ENCODE measurements at places on chromosomes 16 and 17.

DNA sequence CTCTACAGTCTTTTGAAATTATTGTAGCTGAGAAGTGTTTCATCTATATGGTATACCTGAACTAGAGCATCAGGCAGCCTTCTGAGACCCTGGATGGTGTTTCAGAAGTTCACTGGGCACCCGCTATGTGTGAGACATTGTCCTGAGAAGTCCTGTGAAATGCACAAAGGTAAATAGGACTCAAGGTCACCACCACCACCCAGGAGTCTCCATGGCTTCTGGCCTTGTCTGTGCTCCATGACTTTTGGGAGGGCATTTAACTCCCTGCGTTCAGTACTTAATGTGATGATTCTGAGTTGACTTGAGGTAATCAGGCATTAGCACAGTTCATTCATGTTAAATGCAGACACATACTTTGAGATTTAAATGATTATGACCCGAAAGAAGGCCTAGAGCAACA, 1.1 kb downstream of the MLYCD start:
- no peak for DNase-seq

GRCh38 chr17:72538901-72539352, 418.1 kb downstream of the SOX9 start:
- no peak for DNase-seq

DNA sequence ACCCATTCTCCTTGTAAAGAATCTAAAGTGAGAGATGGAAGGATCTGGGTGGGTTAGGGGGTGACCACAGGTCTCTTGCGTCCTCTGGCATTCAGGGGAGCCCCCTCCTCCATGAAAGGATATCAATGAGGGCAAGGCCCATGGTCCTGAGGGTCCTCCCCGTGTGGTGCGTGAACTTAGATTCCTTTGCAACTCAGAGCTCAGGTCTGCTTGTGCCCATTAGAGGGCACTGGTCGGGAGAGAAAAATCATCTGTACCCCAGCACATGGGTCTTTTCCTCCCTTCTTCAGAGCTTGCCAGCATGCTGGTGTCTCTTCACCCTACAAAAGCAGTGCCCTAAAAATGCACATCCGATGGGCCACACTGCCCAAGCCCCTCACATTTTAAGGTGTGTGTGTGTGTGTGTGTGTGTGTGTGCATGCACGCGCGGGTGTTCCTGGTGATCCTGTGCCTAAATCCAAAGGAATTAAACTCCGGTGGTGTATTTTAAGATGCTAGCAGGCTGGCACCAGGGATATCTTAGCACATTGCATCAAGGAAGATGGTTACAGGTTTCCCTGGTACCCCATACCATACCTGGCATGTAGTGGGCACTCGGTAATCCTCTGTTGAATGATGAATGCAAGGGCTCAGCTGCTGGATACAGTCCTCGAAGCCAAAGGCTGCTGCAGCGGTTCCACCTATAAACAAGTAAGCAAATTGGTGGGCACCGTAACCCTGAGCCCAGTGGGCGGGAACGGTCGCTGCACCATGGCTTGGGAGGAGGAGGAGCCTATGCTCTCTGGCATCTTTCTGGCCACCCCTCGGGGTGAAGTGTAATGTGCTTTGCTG, 4.7 kb downstream of the C1QTNF1 start:
- no peak for DNase-seq

DNA sequence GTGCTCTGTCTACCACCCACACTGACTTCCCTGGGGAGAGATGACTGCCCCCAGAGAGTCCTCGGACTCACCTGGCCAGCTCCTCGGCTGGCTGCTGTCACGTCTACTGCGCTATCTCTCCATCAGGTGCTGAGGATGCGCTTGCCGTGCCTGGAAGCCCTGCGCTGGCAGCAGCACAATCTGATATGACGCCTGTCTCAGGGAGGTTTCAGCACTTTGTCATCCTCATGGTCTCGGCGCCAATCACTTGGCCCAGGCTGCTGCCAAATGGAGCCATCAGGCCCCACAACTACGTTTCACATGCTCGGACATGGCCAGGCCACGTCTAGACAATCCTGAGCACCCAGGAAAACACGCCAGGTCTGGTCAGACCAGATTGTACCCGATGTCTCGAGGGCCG, 46.7 kb downstream of the FOXL1 start:
- no peak for DNase-seq

GRCh38 chr17:8300627-8301242, 5.5 kb upstream of the SLC25A35 start:
- DNase-seq, result peak; percentile 40

DNA sequence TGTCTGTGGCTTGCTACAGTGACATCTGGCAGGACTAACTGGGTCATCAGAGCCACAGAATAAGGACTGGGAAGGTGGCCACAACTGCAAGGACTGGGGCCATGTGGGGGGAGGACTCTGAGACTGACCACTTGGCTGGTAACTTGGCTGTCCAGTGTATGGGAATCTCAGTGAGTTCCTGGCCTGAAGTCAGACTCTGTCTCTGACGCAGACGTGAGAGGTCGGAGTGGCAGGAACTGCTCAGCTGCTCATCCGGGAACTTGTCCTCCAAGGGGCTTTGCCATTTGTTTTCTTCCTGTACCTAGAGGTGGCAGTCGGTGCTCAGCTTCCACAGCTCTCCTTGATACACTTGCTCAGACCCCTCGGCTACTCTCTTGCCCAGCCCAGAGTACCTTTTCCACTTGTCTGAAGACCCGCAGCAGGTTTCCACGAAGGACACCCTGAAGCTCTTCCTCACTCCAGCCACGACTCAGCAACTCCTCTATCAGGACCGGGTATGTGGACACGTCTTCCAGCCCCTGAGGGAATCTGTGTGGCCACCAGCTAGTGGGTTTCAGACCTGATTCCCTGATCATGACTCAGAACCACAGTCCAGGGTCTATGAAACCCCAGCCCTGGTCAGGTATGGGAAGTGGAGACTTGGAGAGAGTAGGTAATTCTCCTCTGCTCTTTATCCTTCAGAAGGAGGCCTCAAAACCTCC, 7.3 kb upstream of the DPEP3 start:
- no peak for DNase-seq

- no peak for DNase-seq
These were observed 594.4 kb downstream of the TOX3 start for GRCh38 chr16:51952500-51952899.

DNA sequence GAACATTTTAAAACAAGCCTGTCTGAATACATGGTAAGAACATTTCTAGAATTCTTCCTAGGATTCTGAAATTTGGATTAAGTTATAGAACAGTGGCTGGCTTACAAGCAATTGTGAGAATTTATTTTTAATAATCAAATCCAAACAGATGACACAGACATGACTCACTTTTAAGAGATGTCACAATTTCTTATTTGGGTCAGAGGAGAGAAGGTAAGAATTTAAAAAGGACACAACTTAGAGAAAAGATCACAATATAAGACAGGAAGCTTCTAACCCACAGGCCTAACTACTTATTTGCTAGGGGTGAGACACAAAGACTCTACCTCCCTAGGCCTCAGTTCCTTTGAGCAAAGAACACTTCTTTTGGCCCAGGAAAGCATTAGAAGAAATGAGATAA, 32.7 kb downstream of the ZZEF1 start:
- DNase-seq, result no peak

DNA sequence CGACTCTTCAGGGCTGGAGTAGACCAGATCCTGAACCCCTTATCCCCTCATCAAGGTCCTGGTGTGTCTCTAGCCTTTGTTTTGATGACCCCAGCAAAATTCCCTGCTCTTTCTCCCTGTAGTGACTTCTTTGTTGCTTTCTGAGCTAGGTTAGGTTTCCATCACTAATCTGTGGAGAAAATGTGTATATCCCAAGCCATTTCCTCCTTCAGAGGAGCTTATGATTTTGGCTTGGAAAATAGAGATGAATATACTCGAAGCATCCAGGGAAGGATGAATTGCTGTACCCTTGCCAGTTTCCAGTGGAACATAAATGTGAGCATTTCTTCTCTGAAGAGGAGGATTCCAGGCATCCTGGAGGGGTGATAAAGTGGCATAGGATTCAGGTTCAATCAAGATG, 55.8 kb downstream of the KSR1 start:
- DNase-seq, result no peak

GRCh38 chr17:59490216-59490615, 75.2 kb upstream of the DHX40 start:
- DNase-seq, result no peak

DNA sequence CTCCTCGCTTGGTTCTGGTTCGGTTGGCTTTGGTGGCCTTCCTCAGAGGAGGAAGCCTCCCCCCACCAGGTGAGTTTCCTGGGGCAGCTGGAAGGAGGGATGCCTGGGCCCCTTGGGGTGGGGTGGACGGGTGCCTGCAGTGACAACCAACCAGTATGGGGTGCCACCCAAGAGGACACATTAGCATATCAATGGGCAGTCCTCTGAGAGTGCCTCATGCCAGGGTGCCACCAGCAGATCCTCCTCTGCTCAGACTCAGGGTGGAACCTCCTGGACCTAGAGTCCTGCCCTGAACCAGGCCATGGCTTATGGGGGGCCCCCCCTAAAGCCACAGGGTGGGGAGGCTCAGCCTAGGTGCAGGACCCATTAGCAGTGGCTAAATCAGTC, 2.7 kb downstream of the PPP1R1B start:
- no peak for DNase-seq

DNA sequence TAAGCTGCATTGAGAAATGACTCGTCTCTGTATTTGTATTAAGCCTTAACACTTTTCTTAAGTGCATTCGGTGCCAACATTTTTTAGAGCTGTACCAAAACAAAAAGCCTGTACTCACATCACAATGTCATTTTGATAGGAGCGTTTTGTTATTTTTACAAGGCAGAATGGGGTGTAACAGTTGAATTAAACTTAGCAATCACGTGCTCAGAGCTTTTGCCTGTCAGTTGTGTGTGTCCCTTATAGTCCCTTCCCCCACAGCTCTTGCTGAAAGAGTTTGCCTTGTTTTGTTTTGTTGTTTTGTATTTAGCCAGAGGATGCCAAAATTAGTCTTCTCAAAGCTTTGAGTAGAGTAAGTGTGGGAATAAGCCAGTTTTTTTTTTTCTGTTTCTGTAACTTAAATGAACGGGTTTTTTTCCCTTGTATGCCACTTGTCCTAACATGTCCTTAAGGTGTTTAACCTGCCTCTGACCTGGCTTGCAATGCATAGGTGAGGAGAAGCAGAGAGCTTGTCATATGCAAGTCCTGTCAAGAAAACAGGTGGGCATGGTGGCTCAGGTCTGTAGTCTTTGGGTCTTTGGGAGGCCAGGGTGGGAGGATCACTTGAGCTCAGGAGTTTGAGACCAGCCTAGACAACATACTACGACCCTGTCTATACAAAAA, 4.6 kb upstream of the MAPK8IP3 start:
- DNase-seq, result no peak

DNA sequence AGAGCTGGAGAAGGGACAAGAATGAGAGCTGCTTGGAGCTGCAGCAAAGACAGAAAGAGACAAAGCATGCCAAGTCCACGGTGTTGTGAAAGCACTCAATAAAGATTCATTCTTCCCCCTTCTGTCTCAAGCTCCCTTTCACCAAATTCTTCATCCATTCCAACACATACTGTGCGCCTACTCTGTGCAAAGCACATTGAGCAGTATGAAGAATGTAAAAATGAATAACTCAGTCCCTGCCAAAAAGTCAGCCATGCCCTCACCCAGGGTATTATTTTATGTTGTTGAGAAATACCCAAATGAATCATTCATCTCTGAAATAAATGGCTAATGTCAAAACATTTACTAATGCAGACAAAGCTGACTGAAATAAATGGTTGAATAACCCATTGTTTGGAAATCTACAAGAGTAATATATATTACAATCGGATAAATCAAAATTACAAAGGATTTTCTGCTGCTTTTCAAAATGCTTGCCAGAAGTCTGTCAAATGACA, 282.9 kb upstream of the IRX5 start:
- DNase-seq, result no peak

GRCh38 chr17:62109378-62109902, 44.4 kb upstream of the MED13 start:
- no peak for DNase-seq

DNA sequence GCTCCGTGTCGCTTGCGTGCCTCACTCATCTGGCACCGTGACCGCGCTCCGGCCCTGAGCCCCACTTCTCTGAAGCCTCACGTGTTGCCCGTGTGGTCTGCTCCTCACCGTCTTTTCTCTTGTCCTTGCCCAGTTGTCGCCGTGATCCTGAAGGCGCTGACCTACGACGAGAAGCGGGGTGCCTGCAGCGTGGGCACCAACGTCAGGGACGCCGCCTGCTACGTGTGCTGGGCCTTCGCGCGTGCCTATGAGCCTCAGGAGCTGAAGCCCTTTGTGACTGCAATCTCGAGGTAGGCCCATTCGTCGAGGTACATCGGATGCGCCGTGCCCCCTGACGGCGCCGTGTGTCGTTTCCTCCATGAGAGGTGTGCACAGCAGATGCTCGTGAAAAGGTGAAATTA, 30.3 kb upstream of the ZNF750 start:
- no peak for DNase-seq

- no peak for DNase-seq
These were observed 29.3 kb upstream of the TNFRSF13B start for GRCh38 chr17:17001076-17001777.

- no peak for DNase-seq
These were observed 381 bp upstream of the HSD11B2 start for GRCh38 chr16:67430504-67430976.

- peak; percentile 50 for DNase-seq
These were observed 30.3 kb downstream of the PIK3R5 start for GRCh38 chr17:8935191-8935590.

GRCh38 chr16:12375046-12375740, 398.7 kb downstream of the SNX29 start:
- no peak for DNase-seq

GRCh38 chr17:55624772-55625433, 97.8 kb downstream of the TMEM100 start:
- no peak for DNase-seq

- no peak for DNase-seq
These were observed 172.8 kb upstream of the WSCD1 start for GRCh38 chr17:5897275-5897911.

DNA sequence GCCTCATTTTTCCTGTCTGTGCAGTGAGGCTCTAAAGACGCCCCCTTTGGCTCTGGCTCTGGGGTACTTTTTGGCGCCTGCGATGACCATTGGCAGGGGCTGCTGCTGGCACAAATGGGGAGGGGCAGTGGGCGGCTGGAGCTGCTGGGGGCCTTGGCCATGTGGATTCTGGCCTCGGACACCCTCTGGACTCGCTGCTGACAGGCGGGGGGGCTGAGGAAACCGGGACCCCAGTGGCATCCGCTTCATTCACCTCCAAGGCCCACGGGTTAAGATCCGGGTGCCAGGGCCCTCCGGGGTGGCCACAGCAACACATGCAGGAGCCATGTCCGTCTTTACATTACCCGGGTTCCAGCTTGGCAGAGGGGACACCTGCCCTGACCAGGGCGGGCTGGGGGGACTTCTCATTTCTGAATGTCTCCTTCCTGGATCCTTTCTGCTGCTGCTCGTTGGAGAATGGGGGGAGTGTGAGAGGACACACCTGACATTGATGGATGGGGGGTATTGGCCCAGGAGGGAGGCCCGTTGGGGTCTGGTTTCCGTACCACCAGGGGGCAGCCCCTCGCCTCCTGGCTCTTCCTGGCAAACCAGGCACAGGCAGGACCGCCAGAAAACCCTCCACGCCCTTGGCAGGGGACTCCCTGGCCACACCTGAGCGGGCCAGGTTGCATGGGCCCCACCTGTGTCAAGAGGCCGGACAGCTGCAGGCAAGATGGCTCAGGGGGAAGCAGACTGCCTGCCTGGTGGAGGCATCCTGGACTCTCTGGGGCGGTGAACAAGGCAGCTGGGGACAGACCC, 21.8 kb downstream of the GSE1 start:
- DNase-seq, result no peak
